CD4-positive, alpha-beta T cell (primary cell): ENCODE measurements at places on chromosomes 16 and 17.

GRCh38 chr16:77790912-77791311, 2.5 kb downstream of the VAT1L start:
- peaks cover 45% of the 10 kb centered on the region for H3K27me3 ChIP-seq
- H3K4me3 ChIP-seq, result no peak overlapping the region
- peaks cover 14% of the 10 kb centered on the region for H3K4me1 ChIP-seq
- no peak for DNase-seq
- H3K36me3 ChIP-seq, result no peaks in the 10 kb centered on the region

GRCh38 chr17:81419319-81419885, 24.1 kb downstream of the BAHCC1 start:
- H3K36me3 ChIP-seq, result no peaks in the 10 kb centered on the region
- H3K27ac ChIP-seq, result no peak overlapping the region
- H3K4me3 ChIP-seq, result no peak overlapping the region
- H3K4me1 ChIP-seq, result no peaks in the 10 kb centered on the region
- no peak for DNase-seq

DNA sequence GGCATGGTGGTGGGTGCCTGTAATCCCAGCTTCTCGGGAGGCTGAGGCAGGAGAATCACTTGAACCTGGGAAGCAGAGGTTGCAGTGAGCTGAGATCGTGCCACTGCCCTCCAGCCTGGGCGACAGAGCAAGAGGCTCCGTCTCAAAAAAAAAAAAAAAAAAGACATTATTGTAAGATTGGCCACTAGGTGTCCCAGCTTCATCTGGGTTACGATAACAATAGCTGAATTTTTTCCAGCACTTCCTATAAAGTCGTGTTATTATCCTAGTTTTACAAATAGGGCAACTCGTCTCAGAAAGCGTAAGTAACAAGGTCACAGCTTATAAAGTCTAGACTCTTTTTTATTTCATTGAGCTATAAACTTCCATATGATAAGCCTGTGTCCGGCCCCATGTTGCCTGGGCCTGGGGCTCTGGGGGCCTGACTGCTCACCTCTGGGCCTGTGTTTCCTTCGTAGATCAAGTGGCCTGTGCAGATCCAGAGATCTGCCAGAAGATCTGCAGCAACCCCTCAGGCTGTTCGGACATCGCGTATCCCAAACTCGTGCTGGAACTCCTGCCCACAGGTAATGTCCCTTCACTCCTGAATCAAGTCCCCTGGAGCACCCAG, 60.5 kb downstream of the SLC5A11 start:
- no peak for DNase-seq
- H3K4me3 ChIP-seq, result no peak overlapping the region
- H3K4me1 ChIP-seq, result no peaks in the 10 kb centered on the region
- H3K36me3 ChIP-seq, result no peaks in the 10 kb centered on the region
- no peaks in the 10 kb centered on the region for H3K27me3 ChIP-seq

- no peak for DNase-seq
- H3K27ac ChIP-seq, result peak overlapping the region; percentile 51
- peaks cover 64% of the 10 kb centered on the region for H3K4me1 ChIP-seq
- H3K4me3 ChIP-seq, result peak overlapping the region; percentile 64
- H3K27me3 ChIP-seq, result no peaks in the 10 kb centered on the region
Observed at GRCh38 chr17:39775031-39775430, 37.3 kb downstream of the GRB7 start.

DNA sequence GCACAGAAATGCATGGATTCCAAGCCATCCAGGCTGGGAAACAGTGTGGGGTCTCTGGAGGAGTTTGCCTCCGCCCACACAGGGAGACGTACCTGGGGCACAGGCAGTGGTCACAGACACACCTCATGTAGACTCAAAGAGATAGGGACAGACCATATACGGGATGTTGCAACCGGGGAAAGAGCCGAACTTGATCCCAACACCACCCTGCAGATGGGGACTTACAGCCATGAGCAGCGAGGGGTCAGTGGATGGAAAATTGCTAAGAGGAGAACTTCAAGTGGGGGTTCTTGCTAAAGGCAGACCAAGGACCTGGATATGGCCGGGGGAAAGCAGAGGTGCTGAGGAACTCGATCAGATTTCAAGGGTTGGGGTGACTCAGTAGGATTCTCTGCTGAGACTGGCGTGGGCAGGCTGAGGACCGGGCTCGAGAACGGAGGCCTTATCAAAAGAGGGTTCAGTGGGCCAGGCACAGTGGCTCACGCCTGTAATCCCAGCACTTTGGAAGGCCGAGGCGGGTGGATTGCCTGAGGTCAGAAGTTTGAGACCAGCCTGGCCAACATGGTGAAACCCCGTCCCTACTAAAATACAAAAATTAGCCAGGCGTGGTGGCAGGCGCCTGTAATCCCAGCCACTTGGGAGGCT, 12.0 kb upstream of the DNAH17 start:
- H3K4me1 ChIP-seq, result peaks cover 10% of the 10 kb centered on the region
- no peak overlapping the region for H3K27ac ChIP-seq
- no peak overlapping the region for H3K4me3 ChIP-seq

DNA sequence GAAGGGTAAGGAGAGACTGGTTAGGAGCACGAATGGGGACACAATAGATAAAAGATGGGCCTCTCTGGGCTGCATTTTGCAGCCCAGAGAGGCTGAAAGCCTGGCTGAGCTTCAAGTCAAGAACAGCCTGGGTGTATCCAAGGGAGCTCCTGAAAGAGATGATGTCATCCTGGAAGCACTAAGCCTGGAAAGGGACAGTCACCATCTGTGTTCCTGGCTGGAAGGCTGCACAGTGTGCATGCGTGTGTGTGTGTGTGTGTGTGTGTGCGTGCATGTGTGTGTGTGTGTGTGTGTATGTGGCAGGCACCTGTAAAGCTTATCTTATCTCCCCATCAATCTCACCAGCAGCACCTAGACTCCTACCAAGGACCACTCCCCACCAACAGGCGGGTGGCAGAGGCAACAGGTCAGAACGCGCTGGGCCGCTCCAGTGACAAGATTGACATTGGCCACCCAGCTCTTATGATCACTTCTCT, 44.1 kb downstream of the COG7 start:
- DNase-seq, result no peak
- peaks cover 72% of the 10 kb centered on the region for H3K36me3 ChIP-seq
- H3K27ac ChIP-seq, result no peak overlapping the region
- H3K27me3 ChIP-seq, result no peaks in the 10 kb centered on the region
- H3K4me1 ChIP-seq, result no peaks in the 10 kb centered on the region

GRCh38 chr16:87976665-87977064, 25.4 kb downstream of the BANP start:
- H3K36me3 ChIP-seq, result peaks cover 24% of the 10 kb centered on the region
- H3K27me3 ChIP-seq, result no peaks in the 10 kb centered on the region
- peaks cover 12% of the 10 kb centered on the region for H3K4me1 ChIP-seq
- H3K4me3 ChIP-seq, result no peak overlapping the region

DNA sequence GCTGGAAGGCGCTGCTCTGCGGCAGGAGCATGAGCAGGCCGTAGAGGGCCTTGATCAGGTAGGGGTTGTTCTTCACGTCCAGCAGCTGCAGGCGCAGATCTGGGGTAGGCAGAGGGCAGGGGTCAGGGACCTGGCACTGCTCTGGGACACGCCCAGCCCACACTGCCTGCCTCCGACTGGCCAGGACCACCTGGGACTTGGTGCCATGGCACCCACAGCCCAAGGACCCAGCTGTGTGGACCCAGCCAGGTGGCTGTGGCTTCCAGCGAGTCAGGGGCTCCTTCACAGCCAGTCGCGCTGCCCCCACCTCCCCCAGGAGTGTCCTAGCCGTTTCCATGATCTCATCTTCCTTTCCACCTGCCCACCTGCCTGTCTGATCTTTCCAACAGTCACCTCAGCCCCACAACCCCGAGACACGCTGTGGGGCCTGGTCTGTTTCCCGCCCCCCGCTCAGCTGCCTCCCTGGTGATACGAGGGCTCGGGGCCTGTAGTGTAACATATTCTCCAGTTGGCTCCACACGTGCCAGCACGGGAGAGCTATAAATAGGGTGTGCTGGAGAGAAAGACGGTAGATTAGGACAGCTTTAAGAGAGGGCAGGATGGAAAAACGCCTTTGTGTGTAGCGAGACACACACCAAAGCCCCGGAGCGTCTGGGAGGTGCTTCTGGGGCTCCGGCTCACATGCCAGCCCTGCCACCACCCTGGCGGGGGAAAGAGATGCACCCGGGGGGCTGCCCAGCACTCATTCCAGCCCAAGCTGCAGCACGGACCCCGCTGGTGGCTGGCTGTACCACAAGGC, 7.2 kb upstream of the MTSS2 start:
- H3K27me3 ChIP-seq, result no peaks in the 10 kb centered on the region
- DNase-seq, result no peak
- H3K36me3 ChIP-seq, result peaks cover 2% of the 10 kb centered on the region
- H3K4me1 ChIP-seq, result peaks cover 17% of the 10 kb centered on the region

- no peaks in the 10 kb centered on the region for H3K4me1 ChIP-seq
- peaks cover 14% of the 10 kb centered on the region for H3K36me3 ChIP-seq
- no peak overlapping the region for H3K4me3 ChIP-seq
- DNase-seq, result no peak
Observed at GRCh38 chr17:73027130-73027741, 65.3 kb downstream of the SLC39A11 start.

DNA sequence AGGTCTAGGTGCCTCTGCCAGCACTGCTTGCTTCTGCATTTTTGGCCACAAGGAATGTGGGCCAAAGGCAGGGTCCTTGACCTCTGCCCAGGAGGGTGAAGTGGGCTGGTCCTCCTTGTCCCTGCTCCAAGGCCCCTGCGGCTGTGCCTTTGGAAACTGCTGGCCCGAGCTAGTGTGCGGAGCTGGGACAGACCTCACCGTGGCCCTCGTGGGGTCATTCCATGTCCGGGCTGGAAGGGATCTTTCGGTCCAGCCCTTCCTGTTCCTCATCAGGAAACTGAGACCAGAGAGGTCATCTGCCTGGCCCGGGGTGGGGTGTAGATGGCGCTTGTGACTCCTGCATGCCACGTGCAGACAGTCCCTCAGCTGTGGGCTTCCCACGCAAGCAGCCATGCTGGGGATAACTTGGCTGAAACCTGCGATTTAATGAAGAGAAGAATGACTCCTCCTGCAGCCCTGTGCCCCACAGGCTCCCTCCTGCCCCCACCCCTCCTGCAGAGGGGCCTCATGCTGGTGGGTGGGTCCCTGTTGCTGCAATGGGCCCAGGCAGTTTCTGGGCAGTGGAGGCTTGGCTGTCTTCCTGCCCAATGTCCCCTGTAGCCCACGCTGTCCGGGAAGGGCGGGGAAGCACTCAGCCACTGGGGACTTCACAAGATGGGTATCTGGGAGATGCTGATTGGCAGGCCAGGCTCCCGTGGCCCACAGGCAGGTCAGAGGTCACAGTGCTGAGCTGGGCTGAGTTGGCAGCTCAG, 245.2 kb downstream of the SEC14L1 start:
- H3K27me3 ChIP-seq, result no peaks in the 10 kb centered on the region
- H3K4me1 ChIP-seq, result peaks cover 98% of the 10 kb centered on the region
- no peak overlapping the region for H3K4me3 ChIP-seq
- no peak for DNase-seq
- peaks cover 2% of the 10 kb centered on the region for H3K36me3 ChIP-seq
- peak overlapping the region; percentile 25 for H3K27ac ChIP-seq

GRCh38 chr16:11543661-11544393, 42.9 kb downstream of the LITAF start:
- no peak overlapping the region for H3K4me3 ChIP-seq
- H3K4me1 ChIP-seq, result peaks cover 1% of the 10 kb centered on the region
- H3K36me3 ChIP-seq, result peaks cover 25% of the 10 kb centered on the region

DNA sequence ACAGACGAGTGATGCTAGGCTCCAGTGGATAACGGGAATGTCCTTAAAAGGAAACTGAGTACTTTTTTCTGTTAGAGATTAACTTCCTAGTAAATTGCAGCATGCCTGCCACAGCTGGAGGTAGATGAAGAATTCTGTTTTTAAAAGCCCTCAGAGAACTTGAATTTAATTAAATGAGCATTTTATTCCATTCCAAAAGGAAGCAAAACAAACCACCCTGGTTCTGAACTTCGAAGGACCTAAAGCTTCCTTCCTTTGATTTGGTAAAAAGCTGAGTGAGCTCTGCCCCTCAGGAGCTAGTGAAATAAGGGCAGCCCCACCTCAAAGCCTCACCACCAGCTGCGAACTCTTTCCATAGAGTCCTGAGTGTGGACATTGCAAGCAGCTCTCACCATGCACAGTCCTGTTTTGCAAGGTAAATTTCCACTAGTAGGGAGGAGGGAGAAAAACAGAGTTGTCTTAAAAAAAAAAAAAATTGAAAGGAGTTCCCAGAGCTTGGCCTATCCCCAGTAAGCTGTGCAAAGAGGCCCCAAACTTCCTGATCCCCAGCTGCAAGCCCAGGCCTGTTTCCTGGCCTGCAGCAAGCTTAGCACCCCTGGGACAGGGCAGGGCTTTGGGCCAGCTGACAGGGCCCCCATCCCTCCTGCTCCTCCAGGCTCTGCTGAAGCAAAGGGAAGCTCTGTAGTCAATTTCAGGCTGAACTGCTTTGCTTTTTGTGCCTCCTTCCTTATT, 11.2 kb downstream of the CHD9NB start:
- no peak overlapping the region for H3K27ac ChIP-seq
- no peaks in the 10 kb centered on the region for H3K27me3 ChIP-seq
- no peaks in the 10 kb centered on the region for H3K36me3 ChIP-seq
- no peak for DNase-seq

- H3K4me1 ChIP-seq, result peaks cover 21% of the 10 kb centered on the region
- H3K27ac ChIP-seq, result no peak overlapping the region
- no peaks in the 10 kb centered on the region for H3K36me3 ChIP-seq
Observed at GRCh38 chr16:11632455-11632939, 35.8 kb upstream of the SNN start.

DNA sequence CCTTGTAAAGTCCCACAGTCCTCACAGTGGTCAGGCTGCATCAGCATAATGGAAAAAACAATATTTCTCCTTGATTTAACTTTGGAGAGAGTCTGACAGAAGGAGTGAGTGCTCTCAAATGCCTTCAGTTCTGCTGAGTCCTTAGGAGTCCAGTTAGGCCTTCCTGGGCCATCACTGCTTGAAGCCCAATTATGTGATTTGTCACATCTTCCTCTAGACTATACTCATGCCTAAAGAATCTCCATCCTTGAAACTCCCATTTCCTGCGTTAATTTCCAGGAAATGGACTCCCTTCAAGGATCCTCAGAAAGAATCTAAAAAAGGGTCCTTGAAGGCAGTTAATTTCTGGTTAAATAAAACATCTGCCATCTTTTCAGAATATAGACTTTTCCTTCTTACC, 52.8 kb downstream of the SLFN5 start:
- no peak for DNase-seq
- H3K4me1 ChIP-seq, result no peaks in the 10 kb centered on the region
- H3K4me3 ChIP-seq, result no peak overlapping the region
- no peak overlapping the region for H3K27ac ChIP-seq
- no peaks in the 10 kb centered on the region for H3K36me3 ChIP-seq
- no peaks in the 10 kb centered on the region for H3K27me3 ChIP-seq

- no peak overlapping the region for H3K27ac ChIP-seq
- no peaks in the 10 kb centered on the region for H3K4me1 ChIP-seq
- H3K27me3 ChIP-seq, result no peaks in the 10 kb centered on the region
- no peak for DNase-seq
- no peak overlapping the region for H3K4me3 ChIP-seq
- peaks cover 45% of the 10 kb centered on the region for H3K36me3 ChIP-seq
Observed at GRCh38 chr16:69885722-69886121, 65.4 kb upstream of the CLEC18A start.

- H3K27ac ChIP-seq, result no peak overlapping the region
- DNase-seq, result no peak
- no peak overlapping the region for H3K4me3 ChIP-seq
- H3K27me3 ChIP-seq, result no peaks in the 10 kb centered on the region
Observed at GRCh38 chr16:65789161-65789945, 577.1 kb upstream of the CDH5 start.

- no peak overlapping the region for H3K4me3 ChIP-seq
- DNase-seq, result no peak
- peaks cover 10% of the 10 kb centered on the region for H3K4me1 ChIP-seq
- no peaks in the 10 kb centered on the region for H3K36me3 ChIP-seq
Observed at GRCh38 chr16:66147291-66147690, 219.2 kb upstream of the CDH5 start.

- no peak overlapping the region for H3K4me3 ChIP-seq
- no peaks in the 10 kb centered on the region for H3K36me3 ChIP-seq
- no peak overlapping the region for H3K27ac ChIP-seq
- H3K27me3 ChIP-seq, result no peaks in the 10 kb centered on the region
- no peak for DNase-seq
Observed at GRCh38 chr17:83116311-83116771, 36.9 kb downstream of the METRNL start.
